ENCODE measurements at places on chromosomes 1 and 21. TPM values are rescaled to one million over a fixed set of nuclear protein-coding genes. Genes with fewer than 3 reads are reported as not detected.

DNA sequence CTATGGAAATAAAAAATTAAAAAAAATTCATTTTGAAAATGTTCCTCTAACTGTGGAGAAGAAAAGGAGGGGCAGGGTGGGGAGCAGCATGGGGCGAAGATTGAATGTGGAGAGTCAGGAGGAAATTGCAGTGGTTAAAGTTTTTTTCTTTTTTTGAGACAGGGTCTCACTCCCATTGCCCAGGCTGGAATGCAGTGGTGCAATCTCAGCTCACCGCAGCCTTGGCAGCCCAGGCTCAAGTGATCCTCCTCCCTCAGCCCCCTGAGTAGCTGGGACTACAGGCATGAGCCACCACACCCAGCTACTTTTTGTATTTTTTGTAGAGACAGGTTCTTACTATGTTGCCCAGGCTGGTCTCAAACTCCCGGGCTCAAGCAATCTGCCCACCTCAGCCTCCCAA, 67.6 kb downstream of the ADSS2 start:
- H3K36me3 ChIP-seq = no peaks in the 10 kb centered on the region
- H3K4me3 ChIP-seq = no peak overlapping the region
- no peaks in the 10 kb centered on the region for H3K27me3 ChIP-seq
- no peaks in the 10 kb centered on the region for H3K4me1 ChIP-seq
- DNase-seq = no peak

Gene DTL
- total RNA-seq = 22.5 TPM

DNA sequence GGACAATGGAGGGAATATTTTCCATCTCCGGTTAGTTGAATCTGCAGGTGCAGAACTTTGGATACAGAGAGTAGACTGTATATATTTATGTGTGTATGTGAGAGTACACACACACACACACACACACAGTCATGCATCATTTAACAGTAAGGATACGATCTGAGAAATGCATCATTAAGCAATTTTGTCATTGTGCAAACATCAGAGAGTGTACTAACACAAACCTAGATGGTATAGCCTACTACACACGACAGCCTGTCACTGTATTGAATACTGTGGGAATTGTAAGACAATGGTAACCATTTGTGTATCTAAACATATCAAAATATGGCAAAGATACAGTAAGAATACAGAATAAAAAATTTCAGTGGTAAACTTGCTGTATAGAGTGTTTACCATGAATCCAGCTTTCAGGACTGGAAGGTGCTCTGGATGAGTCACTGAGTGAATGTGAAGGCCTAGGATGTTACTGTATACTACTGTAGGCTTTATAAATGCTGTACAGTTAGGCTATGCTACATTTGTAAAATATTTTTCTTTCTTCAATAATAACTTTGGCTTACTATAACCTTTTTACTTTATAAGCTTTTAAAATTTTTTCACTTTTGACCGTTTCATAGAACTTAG, 138.5 kb downstream of the ZZZ3 start:
- no peak for DNase-seq
- no peaks in the 10 kb centered on the region for H3K36me3 ChIP-seq
- no peak overlapping the region for H3K27ac ChIP-seq
- no peak overlapping the region for H3K4me3 ChIP-seq

GRCh38 chr1:199746666-199747384, 280.7 kb upstream of the NR5A2 start:
- H3K27me3 ChIP-seq = no peaks in the 10 kb centered on the region
- no peak for DNase-seq
- H3K27ac ChIP-seq = no peak overlapping the region
- H3K4me3 ChIP-seq = no peak overlapping the region
- peaks cover 15% of the 10 kb centered on the region for H3K4me1 ChIP-seq
- H3K36me3 ChIP-seq = 0 out of 2 replicates have a peak, but pooled peaks cover 4% of the 10 kb centered on the region

Gene OLIG2
- total RNA-seq = not detected

Gene STX12
- total RNA-seq = 23.7 TPM

DNA sequence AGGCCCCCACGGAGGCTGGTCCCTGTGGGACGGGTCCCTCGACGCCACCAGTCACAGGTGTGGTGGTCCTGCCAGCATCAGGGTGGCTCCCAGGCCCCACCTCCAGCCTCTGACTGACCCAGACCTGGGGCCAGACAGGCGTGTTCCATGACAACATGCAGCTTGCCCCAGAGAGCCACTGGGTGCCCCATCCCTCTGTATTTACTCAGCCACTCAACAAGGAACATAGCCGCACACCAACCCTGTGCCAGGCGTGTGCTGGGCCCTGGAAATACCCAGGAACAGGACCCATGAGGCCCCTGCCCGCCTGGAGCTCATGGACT, 65.4 kb downstream of the MATN1 start:
- no peak overlapping the region for H3K4me3 ChIP-seq
- H3K36me3 ChIP-seq = no peaks in the 10 kb centered on the region
- DNase-seq = no peak
- no peaks in the 10 kb centered on the region for H3K27me3 ChIP-seq
- H3K4me1 ChIP-seq = peaks cover 28% of the 10 kb centered on the region
- no peak overlapping the region for H3K27ac ChIP-seq

- H3K4me1 ChIP-seq = no peaks in the 10 kb centered on the region
- no peak for DNase-seq
- no peak overlapping the region for H3K27ac ChIP-seq
- peaks cover 3% of the 10 kb centered on the region for H3K27me3 ChIP-seq
- H3K36me3 ChIP-seq = no peaks in the 10 kb centered on the region
These were observed 142.7 kb downstream of the TSEN15 start for GRCh38 chr1:184194236-184194635.

Gene FAM177B
- total RNA-seq = not detected

Gene SLC9C2
- total RNA-seq = not detected

- H3K27me3 ChIP-seq = no peaks in the 10 kb centered on the region
- H3K4me3 ChIP-seq = no peak overlapping the region
- no peak overlapping the region for H3K27ac ChIP-seq
- H3K4me1 ChIP-seq = no peaks in the 10 kb centered on the region
- DNase-seq = no peak
These were observed 53.0 kb downstream of the LRRC71 start for GRCh38 chr1:156973417-156973816.

GRCh38 chr1:225653463-225654276, 747 bp upstream of the ENAH start:
- H3K4me3 ChIP-seq = peak overlapping the region; percentile 92
- DNase-seq = peak; percentile 51
- H3K27me3 ChIP-seq = no peaks in the 10 kb centered on the region
- no peaks in the 10 kb centered on the region for H3K36me3 ChIP-seq
- H3K4me1 ChIP-seq = peaks cover 73% of the 10 kb centered on the region

- no peak for DNase-seq
- H3K4me3 ChIP-seq = no peak overlapping the region
- H3K27ac ChIP-seq = no peak overlapping the region
- H3K4me1 ChIP-seq = no peaks in the 10 kb centered on the region
- H3K36me3 ChIP-seq = no peaks in the 10 kb centered on the region
- H3K27me3 ChIP-seq = no peaks in the 10 kb centered on the region
These were observed 539.8 kb downstream of the PTPRC start for GRCh38 chr1:199178646-199179045.

GRCh38 chr21:39774227-39774626, 29.2 kb downstream of the IGSF5 start:
- no peak for DNase-seq
- no peak overlapping the region for H3K4me3 ChIP-seq
- no peaks in the 10 kb centered on the region for H3K27me3 ChIP-seq
- no peaks in the 10 kb centered on the region for H3K4me1 ChIP-seq
- no peaks in the 10 kb centered on the region for H3K36me3 ChIP-seq
- H3K27ac ChIP-seq = no peak overlapping the region

- no peak for DNase-seq
- no peaks in the 10 kb centered on the region for H3K27me3 ChIP-seq
- no peaks in the 10 kb centered on the region for H3K36me3 ChIP-seq
- no peak overlapping the region for H3K27ac ChIP-seq
- no peaks in the 10 kb centered on the region for H3K4me1 ChIP-seq
These were observed 55.5 kb downstream of the GABPA start for GRCh38 chr21:25790122-25790877.

DNA sequence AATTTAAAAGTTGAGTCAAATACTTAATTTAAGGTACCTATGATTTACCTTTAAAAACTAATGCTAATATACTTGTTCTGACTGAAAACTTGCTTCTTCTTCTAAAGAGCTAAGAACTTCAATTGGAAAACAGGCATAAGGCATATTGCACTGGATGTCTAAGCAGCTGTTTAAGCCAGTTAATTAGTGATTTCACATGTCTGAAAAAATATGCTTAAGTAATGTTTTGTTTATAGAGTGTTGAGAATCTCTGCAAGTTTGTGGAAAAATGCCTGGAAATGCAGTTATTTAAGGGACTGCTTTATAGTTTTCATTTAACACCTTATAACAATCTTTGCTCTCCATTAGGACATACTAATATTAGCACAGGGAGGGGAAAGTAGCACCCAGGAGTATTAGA, 28.2 kb downstream of the UBE2U start:
- no peak overlapping the region for H3K27ac ChIP-seq
- no peak overlapping the region for H3K4me3 ChIP-seq
- no peak for DNase-seq
- no peaks in the 10 kb centered on the region for H3K36me3 ChIP-seq
- H3K27me3 ChIP-seq = no peaks in the 10 kb centered on the region

DNA sequence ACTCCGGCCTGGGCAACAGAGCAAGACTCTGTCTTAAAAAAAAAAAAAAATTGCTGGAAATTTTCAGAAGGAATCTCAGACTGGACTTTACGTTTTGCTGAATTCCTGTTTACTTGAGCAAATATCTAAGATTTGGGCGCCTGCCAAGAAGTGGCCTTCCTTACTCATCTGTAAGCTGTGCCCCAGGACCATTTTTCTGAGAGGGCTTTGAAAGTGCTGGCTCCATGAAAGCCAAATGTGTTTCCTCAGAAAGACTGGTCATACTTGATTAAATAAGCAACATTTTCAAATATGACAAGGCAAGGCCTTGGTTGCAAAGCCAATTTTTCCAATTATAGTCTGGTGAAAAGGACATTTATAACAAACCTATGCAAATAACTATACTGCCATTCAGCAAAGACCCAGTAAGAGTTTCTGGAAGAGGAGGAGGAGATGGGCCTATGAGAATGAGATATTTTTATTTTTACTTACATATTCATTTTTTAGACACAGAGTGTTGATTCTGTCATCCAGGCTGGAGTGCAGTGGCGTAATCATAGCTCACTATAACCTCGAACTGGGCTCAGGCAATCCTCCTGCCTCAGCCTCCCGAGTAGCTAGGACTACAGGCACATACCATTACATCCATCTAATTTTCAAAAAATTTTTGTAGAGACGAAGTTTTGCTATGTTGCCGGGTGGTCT, 56.3 kb upstream of the HTR1D start:
- peaks cover 24% of the 10 kb centered on the region for H3K4me1 ChIP-seq
- H3K27me3 ChIP-seq = no peaks in the 10 kb centered on the region
- no peaks in the 10 kb centered on the region for H3K36me3 ChIP-seq

Gene LRRC8D
- total RNA-seq = 75.9 TPM

DNA sequence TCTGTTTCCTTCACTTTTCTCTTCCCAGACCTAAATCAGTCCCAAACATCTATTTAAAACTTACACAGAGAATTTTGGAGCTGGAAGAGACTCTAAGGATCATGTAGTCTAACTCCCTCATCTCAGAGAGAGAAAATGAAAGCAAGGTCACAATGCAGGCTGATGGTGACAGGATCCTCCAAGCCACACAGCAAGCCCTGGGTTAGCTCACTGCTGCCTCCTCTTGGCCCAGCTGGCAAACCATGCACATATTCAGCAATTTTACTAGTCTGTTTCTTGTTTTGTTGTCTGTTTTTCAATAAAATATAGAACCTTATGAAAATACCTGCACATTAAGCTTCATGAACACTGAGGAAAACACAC, 27.7 kb upstream of the LY9 start:
- H3K27me3 ChIP-seq = no peaks in the 10 kb centered on the region
- H3K27ac ChIP-seq = no peak overlapping the region
- no peaks in the 10 kb centered on the region for H3K4me1 ChIP-seq
- H3K4me3 ChIP-seq = no peak overlapping the region
- DNase-seq = no peak
- H3K36me3 ChIP-seq = no peaks in the 10 kb centered on the region

Gene PPT1
- 120 TPM for total RNA-seq

- H3K4me1 ChIP-seq = no peaks in the 10 kb centered on the region
- H3K27me3 ChIP-seq = peaks cover 34% of the 10 kb centered on the region
- no peak overlapping the region for H3K27ac ChIP-seq
These were observed 78.9 kb downstream of the RHOU start for GRCh38 chr1:228814176-228814575.

DNA sequence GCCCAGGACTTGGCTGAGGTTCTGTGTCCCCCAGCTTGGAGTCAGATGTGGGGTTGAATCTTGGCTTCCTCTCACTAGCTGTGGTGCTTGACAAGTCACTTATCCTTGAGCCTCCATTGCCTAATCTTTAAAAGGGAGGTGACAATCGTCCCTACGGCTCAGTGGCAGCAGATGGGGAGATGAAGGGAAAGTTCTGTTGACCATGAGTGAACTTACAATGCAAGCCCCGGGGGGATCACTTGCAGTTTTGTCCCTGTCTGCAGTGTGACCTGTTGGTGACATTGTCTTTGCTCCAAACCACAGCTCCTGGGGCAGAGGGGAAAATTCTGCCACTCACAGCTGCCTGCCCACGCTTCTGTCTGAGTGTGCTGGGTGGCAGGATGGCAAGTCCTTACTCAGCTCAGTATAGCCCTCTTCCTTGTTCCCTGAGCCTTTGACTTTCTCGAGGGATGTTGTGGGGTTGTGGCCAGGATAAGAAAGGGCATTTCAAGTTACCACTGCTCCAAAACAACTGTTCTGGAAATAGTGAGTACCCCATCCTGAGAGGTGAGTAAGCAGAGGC, 1.7 kb downstream of the PCSK9 start:
- no peak overlapping the region for H3K27ac ChIP-seq
- H3K27me3 ChIP-seq = no peaks in the 10 kb centered on the region
- H3K36me3 ChIP-seq = no peaks in the 10 kb centered on the region
- peaks cover 26% of the 10 kb centered on the region for H3K4me1 ChIP-seq
- no peak for DNase-seq

Gene CRNN
- total RNA-seq = not detected
